ENCODE measurements at places on chromosomes 4 and X.

DNA sequence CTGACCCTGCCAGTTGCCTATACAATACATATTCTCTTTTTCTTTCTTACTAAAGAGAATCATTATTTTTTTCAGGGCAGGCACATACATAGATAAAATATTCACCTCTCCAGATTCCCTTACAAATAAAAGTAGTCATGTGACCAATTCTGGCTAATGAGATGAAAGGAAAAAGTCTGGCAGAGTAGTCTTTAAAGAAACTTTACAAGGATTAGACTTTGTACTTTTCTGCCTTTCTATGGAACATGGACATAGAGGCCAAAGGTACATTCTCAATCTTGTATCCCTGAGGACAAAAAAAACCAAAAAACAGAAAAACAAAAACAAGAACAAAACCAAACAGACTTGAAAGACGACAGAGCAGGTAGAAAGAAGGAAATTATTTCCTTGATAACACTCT lies 75.6 kb downstream of the DCK start:
- no peak for DNase-seq

- no peak for DNase-seq
Measured at GRCh38 chr4:4712800-4713528, 146.5 kb upstream of the MSX1 start.

- DNase-seq: no peak
Measured at GRCh38 chrX:133530960-133531359, 115.7 kb upstream of the GPC4 start.

DNA sequence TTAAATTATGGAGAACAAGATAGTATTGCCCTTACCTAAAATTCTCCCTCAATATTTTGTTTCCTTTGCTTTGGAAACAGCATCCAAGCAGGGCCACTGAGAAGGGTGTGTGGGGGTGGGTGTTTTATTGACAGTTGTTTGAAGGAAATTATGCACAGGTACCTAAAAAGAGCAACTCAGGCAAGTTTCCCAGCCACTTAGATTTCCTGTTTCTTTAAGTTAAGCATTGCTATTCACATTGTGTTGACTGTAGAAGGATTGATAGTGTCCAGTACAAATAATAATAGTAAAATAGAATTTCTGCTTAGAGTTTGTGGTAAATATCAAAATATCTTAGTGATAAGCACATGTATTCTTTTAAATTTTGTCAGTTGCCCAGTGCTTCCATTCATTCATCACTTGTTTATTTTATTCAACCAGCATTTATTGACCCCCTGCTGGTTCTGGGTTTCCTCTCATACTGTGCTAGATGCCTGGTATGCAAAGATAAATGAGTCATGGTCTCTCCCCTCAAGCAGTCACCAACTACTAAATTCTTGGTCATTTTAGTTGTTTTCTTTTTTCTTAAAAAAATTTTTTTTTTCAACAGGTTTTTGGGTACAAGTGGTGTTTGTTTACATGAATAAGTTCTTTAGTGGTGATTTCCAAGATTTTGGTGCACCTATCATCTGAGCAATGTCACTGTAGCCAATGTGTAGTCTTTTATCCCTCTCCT lies 50.0 kb downstream of the GALNT7 start:
- DNase-seq: no peak

DNA sequence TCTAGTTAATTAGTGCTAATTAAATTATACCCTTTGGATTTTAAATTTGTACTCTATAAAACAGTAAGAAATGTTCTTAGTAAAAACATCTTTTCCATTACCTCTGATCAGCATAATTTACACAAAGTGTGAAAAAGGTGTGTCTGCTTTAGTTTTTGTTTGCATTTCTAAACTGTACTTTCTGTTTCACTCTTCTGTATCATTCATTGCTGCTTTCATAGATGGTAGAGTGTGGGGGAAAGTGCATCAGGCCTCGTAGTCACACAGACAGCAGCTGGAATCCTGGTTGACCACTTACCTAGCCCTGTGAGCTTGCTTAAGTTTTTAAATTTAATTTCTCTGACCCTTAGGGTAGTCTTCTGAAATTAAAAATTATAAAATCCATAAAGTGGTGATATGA lies 275.4 kb upstream of the PITX2 start:
- no peak for DNase-seq

- DNase-seq: no peak
Measured at GRCh38 chrX:96376266-96376665, 308.4 kb upstream of the DIAPH2 start.

GRCh38 chr4:38455092-38455862 lies 208.7 kb upstream of the KLF3 start:
- no peak for DNase-seq

GRCh38 chrX:143429811-143430210 lies 87.5 kb downstream of the SPANXN3 start:
- no peak for DNase-seq

- DNase-seq: no peak
Measured at GRCh38 chrX:73213734-73214425, 771 bp downstream of the NAP1L2 start.

DNA sequence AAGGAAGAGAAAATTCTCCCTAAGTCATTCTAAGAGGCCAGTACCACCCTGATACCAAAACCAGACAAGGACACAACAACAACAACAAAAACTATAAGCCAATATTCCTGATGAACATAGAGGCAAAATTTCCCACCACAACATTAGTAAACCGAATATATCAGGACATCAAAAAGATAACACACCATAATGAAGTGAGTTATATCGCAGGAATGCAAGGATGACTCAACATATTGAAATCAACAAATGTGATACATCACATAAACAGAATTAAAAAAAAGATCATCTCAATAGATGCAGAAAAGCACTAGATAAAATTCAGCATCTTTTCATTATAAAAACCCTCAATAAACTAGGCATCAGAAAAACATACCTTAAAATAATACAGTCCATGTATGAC lies 1844.4 kb upstream of the PCDH10 start:
- DNase-seq: no peak

DNA sequence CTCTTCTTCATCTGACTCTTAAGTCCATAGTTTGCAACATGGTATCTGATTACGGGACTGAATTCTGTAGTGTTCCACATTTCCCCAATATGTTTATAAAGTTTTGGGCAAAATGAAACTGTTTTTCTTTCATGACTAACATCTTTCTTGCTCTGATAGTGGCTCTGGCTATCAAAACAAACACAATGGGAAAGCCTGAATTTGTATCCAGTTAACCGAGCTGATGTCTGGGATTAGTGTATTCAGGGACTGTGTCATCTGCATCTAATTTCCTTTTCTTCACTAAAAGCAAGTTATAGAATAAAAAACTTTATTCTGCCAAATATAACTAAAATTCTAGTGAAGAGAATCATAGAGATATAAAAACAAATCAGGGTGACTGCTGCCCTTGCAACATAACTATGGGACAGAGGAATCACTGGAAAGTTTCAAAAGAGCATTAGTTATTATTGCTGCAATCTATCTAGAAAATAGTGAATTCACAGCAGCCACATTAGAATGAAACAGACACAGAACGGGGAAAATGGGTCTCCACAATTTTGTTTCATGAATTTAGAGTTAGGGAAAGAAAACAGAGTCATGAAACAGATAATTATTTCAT lies 61.3 kb downstream of the ANTXR2 start:
- no peak for DNase-seq

DNA sequence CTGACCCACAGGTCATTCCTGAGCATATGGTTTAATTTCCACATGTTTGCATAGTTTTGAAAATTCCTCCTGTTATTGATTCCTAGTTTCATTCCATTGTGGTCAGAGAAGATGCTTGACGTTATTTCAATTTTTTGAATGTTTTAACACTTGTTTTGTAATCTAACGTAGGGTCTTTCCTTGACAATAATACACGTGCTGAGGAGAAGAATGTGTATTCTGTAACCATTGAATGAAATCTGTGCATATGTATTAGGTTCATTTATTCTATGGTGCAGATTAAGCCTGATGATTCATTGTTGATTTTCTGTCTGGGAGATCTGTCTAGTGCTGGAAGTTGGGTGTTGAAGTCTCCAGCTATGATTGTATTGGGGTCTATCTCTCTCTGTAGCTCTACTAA lies 486.4 kb upstream of the RPS6KA3 start:
- DNase-seq: no peak

GRCh38 chrX:133588827-133589226 lies 173.5 kb upstream of the GPC4 start:
- no peak for DNase-seq

- no peak for DNase-seq
Measured at GRCh38 chr4:151678048-151678872, 82.5 kb downstream of the GATB start.

DNA sequence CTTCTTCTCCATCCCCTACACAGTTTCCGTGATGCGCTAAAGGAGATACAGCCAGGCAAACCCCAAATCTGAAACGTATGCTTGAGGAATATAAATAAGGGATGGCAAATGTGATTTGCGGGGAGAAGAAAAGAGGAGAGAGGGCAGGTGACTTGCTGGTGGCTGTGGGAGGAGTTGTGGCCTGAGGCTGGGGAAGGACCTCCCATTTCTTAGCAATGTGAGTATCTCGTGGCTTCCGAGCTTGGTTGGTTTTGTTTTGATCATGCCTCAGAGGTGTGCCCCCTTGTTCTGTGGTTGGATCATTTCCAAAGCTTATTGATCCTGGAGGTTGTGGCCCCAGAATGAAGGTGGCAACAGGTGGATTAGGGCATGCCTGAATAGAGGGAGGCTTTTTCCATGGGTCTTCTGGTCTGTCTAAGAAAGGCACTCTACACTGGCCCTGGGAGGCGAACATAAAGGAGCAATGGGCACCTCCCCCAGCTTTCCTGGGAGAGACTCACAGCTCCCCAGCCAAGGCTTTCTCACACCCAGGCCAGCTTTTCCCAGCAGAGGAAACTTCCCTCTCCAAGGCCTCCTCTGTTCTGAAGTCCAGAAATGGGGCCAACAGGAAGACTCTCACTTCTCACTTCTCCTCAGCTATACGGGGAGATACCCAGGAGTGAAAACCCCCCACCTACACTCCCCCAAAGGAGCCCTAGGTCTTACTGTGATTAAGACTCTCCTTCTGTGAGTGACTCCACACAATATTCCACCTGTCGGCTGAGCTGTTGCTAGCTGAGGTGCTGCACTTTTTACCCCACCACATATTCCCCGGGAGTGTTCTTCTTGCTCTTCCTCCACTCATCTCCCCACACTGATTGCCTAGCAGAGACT lies 40.0 kb downstream of the C4orf51 start:
- no peak for DNase-seq

DNA sequence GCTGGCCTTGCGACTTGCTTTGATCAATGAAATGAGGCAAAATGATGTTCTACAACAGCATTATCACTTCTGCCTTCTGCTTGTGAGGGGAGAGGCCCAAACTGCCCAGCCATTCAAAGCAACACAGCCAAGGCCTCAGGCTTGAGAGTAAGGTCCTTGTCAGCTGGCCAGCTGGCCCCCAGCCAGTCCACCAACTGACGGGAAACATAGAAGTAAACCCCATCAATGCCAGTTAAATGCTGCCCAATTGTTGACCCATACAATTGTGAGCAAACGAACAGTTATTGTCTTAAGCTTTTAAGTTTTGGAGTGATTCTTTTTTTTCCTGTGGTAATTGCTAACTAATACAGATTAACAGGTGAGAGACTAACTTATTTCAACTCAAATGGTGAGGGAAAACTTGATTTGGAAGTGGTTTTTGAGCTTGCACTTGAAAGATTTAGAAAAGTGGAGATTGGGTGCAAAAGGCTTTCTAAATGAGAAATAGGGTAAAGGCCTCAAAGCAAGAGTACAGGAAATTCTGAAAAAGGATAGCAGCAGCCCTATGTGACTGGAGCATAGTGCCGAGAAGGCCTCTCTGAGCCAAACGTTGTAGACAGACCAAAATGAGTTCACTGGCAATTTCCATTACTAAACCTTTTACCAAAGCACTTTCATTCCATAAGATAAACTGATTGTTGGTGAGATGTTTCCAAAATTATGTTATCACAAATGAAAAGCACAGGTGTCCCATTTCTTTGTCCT lies 66.9 kb downstream of the ARHGEF38 start:
- DNase-seq: no peak

GRCh38 chrX:96650023-96650422 lies 34.6 kb upstream of the DIAPH2 start:
- DNase-seq: no peak

- DNase-seq: no peak
Measured at GRCh38 chr4:150464523-150464922, 117.4 kb upstream of the MAB21L2 start.

- DNase-seq: no peak
Measured at GRCh38 chrX:109252789-109253188, 229.1 kb downstream of the GUCY2F start.

DNA sequence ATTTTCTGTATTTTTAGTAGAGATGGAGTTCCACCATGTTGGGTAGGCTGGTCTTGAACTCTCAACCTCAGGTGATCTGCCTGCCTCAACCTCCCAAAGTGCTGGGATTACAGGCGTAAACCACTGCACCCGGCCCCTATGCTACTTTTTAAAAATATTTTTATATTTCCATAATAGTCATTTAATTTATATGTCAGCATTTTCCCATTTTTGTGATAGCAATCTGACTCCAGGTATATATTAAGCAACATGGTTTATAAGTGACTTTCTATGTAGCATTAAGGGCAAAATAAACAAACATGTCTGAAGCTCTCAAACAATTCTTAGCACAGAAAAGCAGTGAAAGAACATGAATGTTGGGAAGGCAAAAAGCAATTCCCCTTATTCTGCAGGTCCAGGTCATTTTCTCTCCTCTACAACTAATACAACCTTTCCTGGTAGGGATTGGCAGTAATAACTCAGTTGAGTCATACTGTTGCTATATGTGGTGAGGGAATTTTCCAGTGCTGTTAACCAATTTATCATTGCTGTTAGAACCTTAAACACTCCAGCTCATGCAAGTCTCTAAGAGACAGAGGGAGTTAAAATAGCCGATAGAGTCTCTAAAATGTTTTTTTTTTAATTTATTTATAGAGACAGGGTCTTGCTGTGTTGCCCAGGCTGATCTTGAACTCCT lies 24.0 kb downstream of the SMIM14 start:
- no peak for DNase-seq

- DNase-seq: no peak
Measured at GRCh38 chr4:36773467-36773866, 471.1 kb upstream of the NWD2 start.

GRCh38 chrX:134158821-134159512 lies 78.0 kb upstream of the CCDC160 start:
- no peak for DNase-seq

- DNase-seq: no peak
Measured at GRCh38 chrX:149205937-149206336, 299.2 kb downstream of the IDS start.

DNA sequence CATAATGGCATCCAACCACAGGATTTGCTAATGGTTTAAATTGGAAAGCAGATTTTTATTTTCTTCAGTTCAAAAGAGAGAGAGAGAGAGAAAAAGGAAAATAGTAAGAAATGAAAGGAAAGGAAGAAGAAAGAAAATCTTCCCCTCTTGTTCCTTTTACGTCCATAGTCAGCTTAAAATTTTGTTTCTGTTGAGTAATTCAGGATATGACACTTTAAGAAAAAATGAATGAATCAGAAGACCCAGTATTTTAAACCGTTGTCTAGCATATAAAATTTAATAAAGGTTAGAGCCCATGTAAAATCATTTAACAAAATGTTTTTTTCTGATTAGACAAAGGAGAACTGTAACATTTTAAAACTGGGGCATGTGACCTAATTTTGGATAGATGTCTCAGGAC lies 391.8 kb upstream of the EPHA5 start:
- no peak for DNase-seq
